Hematopoietic multipotent progenitor cell treated with erythropoietin and hydrocortisone succinate and interleukin-3 and kit ligand, for 8 days (in vitro differentiated cells): ENCODE measurements at places on chromosomes 5 and 9.

- DNase-seq, result no peak
Observed at GRCh38 chr5:94402096-94402495, 216.3 kb downstream of the KIAA0825 start.

DNA sequence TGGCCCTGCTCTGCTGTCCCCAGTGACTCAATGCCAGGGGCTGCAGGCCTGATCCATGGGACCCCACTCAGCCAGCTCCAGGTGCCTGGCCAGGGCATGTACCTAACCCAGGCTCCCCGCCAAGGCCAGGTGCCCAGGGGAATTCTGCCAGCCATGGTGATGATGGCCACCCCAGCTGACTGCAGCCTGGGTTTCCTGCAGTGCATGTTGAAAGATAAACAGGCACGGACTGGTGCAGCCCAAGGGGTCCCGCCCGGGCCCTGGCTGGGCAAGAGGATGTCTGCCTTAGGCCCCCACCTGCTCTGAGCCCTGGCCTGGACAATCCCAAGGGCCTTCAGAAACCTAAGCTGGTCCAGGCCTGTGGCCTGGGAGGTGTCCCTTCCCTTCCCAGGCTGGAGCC, 1.2 kb downstream of the ABCA2 start:
- DNase-seq, result no peak

DNA sequence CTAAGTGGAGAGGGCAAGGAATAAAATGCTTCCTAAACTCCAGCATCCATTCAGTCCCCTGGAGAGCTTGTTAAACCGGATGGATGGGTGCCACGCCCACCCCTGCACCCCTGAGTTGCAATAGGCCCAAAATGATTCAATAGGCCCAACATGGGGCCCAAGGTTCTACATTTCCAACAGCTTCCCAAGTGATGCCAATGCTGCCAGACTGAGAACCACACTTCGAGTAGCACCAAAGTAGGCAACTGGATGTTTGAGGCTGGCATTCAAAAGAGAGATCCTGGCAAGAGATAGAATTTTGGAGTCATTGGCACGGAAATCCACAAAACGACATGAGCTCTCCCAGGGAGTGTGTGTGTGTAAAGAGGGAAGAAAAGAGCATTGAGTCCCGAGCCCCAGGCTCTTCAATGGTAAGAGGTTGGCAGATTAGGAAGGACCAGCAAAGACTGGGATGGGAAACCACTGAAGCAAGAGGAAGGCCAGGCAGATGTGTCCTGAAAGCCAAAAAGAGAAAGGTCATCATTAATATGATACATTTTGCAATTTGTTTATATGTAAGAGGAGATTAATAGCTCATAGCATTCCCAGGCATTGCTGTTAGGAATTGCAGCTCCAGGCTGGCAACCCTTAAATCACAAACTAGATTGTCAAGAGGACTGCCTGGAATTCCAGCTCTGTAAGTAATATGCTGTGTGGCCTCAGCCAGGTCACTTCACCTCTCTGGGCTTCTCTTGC, 130.6 kb downstream of the KCNIP1 start:
- no peak for DNase-seq

DNA sequence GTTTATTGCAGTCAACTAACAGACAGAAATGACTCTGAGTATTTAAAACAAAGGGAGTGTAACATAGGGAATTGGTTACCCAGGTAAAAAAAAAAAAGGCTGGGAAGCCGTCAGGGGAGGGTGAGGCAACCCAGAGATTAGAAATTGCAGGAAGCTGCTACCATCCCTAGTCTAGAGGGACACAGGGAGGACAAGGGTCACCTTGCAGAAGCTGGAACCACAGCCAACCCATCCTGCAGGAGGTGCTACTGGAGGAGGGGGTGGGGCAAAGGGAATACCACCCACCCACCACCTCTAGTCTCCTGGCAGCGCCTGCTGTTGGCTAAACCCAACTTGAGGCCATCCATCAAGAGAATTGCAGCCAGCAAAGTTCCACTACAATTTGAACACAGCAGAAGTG, 6.5 kb downstream of the CAST start:
- DNase-seq, result no peak

- no peak for DNase-seq
Observed at GRCh38 chr9:116133163-116133562, 20.4 kb upstream of the PAPPA start.

DNA sequence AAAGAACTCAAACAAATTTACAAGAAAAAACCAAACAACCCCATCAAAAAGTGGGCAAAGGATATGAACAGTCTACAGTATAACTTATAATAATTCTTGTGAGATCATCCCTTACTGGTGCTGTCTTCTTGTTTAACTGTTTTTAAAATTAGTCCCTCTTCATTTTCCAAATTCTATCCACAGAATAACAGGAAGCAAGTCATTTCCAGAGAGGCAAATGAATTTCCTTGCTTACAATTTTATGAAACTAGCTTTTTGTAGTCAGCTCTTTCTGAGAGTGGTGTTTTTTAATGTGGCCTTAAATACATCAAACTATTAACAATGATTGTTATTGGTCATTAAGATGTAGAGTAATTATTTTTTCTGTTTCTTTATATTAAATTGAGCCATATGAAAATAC, 40.6 kb downstream of the FAM174A start:
- no peak for DNase-seq

DNA sequence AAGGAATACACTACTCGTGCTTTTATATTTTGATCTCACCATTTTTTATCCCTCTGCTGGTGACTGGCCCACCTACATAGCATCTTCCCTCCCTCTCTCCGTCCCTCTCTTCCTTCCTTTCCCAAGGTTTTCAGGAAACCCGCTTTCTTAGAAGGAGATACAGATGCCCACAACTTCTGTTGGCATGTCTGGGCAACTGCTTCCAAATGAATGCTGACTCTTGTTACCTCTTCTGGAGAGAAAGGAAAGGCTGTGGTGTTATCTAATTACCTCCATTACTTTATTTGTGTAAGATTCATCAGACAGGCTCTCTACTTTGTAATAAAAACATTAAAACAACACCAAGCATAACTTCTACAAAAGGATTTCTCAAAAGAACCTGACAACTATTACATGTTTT, 20.2 kb downstream of the FANCC start:
- no peak for DNase-seq

DNA sequence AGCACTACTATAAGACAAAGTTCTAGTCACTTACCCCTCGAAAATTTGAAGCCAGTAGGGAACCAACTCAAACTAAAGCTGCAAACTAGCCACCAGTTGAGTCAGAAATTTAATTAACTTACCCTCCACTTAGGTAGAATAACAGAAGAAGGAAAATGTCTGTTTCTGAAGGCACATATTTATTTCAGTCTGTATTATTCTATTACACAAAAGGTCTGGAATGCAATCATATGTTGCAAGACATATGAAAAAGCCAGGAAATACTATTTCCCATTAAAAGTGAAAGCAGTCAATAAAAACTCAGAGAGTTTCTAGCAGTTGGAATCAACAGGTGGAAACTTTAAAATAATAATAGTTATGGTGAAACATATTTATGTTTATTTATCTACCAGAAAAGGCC, 79.2 kb upstream of the SLCO4C1 start:
- no peak for DNase-seq
